ENCODE measurements at places on chromosomes 3 and 15. TPM values are rescaled to one million over a fixed set of nuclear protein-coding genes. Genes with fewer than 3 reads are reported as not detected.

GRCh38 chr3:70780790-70781189 is 468.4 kb upstream of the MDFIC2 start:
- H3K27ac ChIP-seq = no peak overlapping the region
- DNase-seq = no peak
- no peak overlapping the region for H3K4me3 ChIP-seq

Gene ZCWPW2
- total RNA-seq = 2.2 TPM

Gene PGBD4
- total RNA-seq = 2.0 TPM

DNA sequence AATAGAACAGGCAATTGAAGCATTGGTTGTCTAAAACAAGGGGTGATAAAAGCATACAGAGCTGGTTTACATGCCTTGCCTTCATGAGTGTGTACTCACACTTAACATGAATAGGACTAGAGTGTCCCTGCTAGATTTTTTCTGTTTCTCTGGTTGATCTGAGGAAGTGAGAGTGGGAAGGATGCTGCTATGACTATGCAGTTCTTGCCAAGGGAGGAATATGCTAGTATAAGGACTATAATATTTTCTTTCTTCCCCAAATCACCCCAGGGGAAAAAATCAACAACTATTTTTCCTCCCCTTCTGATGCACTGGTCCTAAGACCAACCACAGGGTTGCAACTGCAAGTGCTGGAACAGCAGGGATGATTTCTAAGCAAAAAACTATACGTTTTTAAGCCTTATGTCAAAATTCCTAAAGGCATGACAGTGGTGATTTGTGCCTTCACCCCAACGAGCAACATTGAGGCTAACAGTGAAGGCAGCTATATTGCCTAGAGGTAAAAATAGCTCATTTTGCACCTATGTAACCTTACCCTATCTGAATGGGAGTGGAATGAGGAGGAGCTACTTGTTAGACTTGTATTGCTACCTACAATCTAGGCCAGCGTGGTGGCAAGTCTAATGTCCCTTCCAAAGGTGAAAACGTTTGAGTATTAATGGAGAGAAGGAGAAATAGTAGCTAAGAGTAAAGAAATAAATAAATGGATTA is 33.5 kb upstream of the USP8 start:
- no peaks in the 10 kb centered on the region for H3K27me3 ChIP-seq
- H3K4me1 ChIP-seq = no peaks in the 10 kb centered on the region
- no peak overlapping the region for H3K27ac ChIP-seq
- DNase-seq = no peak
- no peak overlapping the region for H3K4me3 ChIP-seq

- H3K4me1 ChIP-seq = peaks cover 7% of the 10 kb centered on the region
- no peaks in the 10 kb centered on the region for H3K36me3 ChIP-seq
- DNase-seq = no peak
- no peak overlapping the region for H3K4me3 ChIP-seq
- no peak overlapping the region for H3K27ac ChIP-seq
Measured at GRCh38 chr15:70463453-70463834, 299.9 kb downstream of the UACA start.

Gene CYP11A1
- 0.27 TPM for total RNA-seq

DNA sequence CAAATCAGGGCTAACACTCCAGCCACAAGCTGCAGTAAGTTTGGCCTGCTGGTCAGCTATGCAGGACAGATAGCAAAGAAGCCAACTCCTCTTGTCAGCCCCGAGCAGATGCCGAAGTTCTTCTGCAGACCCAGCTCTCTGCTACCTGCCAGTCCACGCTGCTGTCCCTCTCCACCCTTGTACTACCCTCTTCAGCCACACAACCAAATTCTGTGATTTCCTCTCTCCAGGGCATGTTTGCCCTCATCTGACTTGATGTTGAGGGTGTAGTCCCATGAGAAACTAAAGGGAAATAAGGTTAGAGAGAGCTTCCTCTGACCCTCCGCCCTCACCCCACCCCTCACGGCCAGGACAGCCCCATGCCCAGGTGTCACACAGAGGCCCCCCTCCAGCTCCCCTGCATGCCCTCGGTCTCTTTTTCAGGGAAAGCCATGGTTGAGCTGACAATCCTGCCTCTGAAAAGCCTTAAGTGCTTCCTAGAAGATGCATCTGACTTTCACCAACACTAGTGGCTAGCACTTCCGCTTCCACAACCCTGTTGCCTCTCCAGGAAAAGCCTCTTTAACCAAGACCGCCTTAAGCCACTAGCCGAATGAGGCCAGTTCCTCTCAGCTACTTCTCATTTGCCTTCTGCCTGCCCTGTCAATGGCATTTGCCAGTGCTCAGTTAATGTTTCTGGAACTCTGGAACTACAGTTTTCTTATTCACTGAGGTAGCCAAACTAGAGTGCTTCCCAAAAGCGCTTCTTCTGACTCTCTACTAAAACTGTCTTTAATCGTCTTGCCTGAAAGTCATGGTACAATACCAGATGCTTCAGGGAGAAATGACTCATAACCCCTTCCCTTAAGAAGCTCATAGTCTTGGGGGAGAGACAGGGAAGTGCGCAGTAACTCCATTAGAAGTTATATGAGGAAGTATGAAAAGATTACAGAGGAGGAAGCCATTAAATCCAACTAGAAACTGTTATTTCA is 300.4 kb upstream of the STT3B start:
- no peaks in the 10 kb centered on the region for H3K4me1 ChIP-seq
- H3K4me3 ChIP-seq = no peak overlapping the region
- H3K36me3 ChIP-seq = no peaks in the 10 kb centered on the region
- no peak for DNase-seq

DNA sequence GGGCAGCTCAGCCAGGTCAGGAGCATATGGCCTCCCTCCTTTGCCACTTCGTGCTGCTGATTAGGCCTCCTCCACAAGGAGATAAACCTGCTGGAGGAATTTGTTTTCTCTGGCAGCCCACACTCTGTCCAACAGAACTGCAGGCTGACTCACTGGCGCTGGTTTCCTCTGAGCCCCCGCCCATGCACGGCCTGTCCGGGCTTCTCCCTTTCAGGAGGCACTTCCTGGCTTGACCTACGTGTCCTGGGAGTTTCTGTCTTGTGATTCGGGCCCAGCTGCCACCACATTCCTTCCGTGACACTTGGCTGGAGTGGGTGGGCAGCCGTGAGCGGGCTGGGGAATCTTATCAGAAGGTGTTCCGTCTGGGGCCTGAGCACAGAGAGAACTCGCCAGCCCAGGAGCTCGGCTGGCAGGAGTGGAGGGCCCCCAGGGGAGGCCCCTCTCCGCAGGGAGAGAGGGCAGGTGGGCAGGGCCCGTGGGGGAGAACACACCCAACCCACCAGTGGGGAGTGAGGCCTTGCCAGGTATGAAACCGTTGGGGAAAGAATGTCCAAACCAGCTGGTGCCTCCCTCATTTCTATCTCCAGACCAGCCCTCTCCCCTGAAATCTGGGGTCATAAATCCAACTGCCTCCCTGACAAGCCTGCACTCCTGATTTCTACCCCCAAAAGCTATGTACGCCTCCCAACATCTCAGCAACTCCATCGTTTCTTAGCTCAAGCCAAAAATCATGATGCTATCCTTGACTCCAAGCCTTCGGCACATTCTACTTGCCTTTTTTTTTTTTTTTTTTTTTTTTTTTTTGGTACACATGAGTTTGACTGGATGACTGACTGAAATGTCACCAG is 110.6 kb upstream of the MEF2A start:
- no peaks in the 10 kb centered on the region for H3K36me3 ChIP-seq
- peak overlapping the region; percentile 93 for H3K27ac ChIP-seq
- H3K4me1 ChIP-seq = peaks cover 70% of the 10 kb centered on the region
- H3K27me3 ChIP-seq = no peaks in the 10 kb centered on the region
- peak; percentile 91 for DNase-seq
- H3K4me3 ChIP-seq = peak overlapping the region; percentile 29

DNA sequence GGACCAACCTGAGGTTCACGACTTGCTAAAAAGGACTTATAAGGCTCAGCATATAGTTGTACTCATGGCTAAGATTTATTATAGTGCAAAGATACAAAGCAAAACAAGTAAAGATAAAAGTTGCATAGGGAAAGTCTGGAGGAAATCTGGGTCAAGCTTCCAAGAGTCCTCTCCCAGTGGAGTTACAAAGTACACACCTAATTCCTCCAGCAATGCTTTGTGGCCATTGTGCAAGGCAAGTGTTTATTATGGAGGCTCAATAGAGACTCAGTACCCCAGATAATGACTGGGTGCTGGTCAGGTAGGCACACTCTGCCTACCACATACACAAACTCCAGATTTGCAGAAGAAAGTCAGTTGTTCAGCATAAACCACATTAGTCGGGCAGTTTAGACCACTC is 22.9 kb downstream of the LNP1 start:
- no peaks in the 10 kb centered on the region for H3K27me3 ChIP-seq
- H3K4me3 ChIP-seq = no peak overlapping the region
- no peak overlapping the region for H3K27ac ChIP-seq
- H3K4me1 ChIP-seq = peaks cover 5% of the 10 kb centered on the region
- H3K36me3 ChIP-seq = no peaks in the 10 kb centered on the region

DNA sequence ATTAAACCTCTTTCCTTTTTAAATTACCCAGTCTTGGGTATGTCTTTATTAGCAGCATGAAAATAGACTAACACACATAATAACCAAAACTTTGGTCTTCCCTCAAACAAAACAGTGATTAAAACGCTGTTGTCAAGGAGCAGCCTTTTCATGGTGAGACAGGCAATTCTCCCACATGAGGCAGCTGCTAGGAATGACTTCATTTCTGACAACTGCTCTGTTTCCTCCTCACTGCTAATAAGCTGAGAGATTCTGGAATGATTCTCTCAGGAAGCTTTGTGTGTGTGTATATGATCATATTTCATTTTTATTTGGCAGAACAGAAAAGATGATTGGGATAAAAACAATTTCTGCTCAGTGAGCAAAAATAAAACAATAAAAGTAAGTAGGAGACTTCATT is 580.6 kb upstream of the ADAMTS9 start:
- H3K4me3 ChIP-seq = no peak overlapping the region
- H3K27ac ChIP-seq = no peak overlapping the region
- H3K27me3 ChIP-seq = no peaks in the 10 kb centered on the region
- no peaks in the 10 kb centered on the region for H3K4me1 ChIP-seq
- DNase-seq = no peak

GRCh38 chr3:107683447-107683846 is 160.7 kb downstream of the BBX start:
- H3K4me3 ChIP-seq = no peak overlapping the region
- H3K27ac ChIP-seq = peak overlapping the region; percentile 68
- no peaks in the 10 kb centered on the region for H3K27me3 ChIP-seq
- peaks cover 67% of the 10 kb centered on the region for H3K4me1 ChIP-seq

DNA sequence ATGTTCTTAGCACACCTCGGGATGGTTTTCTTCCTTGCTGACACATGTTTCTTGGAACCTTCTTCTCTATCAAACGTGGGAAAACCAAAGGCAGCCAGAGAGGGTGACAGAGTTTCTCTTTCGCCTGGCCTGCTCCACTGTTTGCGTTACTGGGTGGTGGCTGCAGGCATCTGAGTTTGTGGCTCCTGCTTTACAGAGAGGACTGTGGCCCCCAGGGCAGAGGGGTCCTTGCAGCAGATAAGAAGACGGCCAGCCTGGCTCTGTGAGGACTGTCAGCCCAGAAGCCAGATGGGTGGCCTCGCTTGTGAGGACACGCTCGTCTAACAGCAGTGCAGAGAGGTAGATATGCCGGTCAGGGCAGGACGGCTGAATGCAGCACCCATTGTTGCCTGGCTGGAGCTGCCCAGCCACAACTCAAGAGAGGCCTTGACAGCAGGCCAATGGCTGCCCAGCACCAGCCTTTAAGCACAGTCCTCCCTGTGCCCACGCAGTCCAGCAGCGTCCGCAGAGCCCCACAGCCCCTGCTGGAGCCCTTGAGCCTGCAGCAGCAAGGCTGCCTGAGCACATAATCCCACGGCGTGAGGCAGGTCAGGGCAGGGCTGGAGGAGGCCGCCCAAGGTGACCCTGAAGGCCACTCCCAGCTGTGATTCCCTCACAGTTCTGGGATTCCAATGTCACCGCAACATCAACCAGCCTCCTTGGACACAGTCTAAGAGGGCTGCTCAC is 15.0 kb upstream of the SPTBN5 start:
- DNase-seq = no peak
- peaks cover 77% of the 10 kb centered on the region for H3K4me1 ChIP-seq
- no peaks in the 10 kb centered on the region for H3K27me3 ChIP-seq
- no peak overlapping the region for H3K4me3 ChIP-seq

GRCh38 chr15:97890307-97890706 is 70.2 kb upstream of the ARRDC4 start:
- H3K4me1 ChIP-seq = peaks cover 31% of the 10 kb centered on the region
- H3K36me3 ChIP-seq = no peaks in the 10 kb centered on the region
- DNase-seq = no peak

GRCh38 chr15:72916897-72917296 is 133.3 kb upstream of the ADPGK start:
- no peak overlapping the region for H3K27ac ChIP-seq
- no peaks in the 10 kb centered on the region for H3K27me3 ChIP-seq
- no peak for DNase-seq
- no peaks in the 10 kb centered on the region for H3K36me3 ChIP-seq
- H3K4me1 ChIP-seq = no peaks in the 10 kb centered on the region

GRCh38 chr3:153443961-153444360 is 281.9 kb downstream of the RAP2B start:
- DNase-seq = no peak
- H3K36me3 ChIP-seq = no peaks in the 10 kb centered on the region
- H3K27ac ChIP-seq = no peak overlapping the region
- no peaks in the 10 kb centered on the region for H3K27me3 ChIP-seq
- no peaks in the 10 kb centered on the region for H3K4me1 ChIP-seq

Gene CELSR3
- total RNA-seq = 0.14 TPM

- no peaks in the 10 kb centered on the region for H3K4me1 ChIP-seq
- H3K36me3 ChIP-seq = no peaks in the 10 kb centered on the region
- no peak for DNase-seq
Measured at GRCh38 chr3:58748024-58748423, 81.5 kb upstream of the FAM3D start.

DNA sequence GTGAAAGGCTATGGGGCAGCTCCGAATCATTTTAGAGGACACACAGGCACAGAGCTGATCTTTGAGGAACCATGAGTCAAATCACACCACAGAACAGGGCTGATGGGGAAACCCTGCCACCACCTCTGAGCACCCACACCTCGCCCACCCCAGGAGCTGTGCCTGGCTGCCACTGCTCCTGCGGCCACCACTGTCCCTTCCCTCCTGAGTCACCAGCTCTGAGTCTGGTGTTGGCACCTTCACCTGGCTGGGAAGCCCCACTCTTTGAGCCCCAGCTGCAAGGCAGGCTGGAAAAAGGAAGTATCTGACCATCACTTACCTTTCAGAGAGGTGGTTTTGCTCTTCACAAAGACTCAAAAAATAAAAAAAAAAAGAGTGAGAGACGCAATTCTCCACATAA is 63.6 kb upstream of the MEF2A start:
- no peak overlapping the region for H3K27ac ChIP-seq
- no peak overlapping the region for H3K4me3 ChIP-seq
- DNase-seq = no peak
- H3K4me1 ChIP-seq = peaks cover 30% of the 10 kb centered on the region
- H3K36me3 ChIP-seq = no peaks in the 10 kb centered on the region

Gene TMIE
- total RNA-seq = 1.5 TPM

Gene SPSB4
- total RNA-seq = 11.2 TPM
